ENCODE measurements at places on chromosomes 1 and 21.

DNA sequence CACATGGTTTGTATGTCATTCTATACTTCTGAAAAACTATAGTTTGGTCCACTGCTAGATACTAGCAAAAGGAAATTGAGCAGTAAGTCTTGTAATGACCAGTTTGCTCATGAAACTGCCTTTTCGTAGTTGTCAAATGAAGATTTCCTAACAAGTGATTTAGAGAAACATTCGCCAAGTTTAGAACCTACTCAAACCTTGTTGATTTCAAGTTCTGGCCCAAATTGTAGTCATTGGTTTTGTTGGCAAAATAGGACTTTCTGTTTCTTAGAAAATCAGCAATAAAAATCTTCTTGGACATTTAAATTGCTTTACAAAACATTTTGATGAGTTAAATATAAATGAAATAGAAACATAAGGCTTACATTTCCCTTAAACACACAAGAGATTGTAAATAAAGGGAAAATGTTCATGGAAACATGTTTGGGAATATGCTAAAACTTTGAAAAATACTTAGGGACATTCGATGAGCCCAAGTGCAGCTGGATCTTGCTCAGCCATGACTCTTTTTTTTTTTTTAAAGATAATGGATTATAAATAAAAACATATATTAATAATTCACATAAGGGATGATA is 178.5 kb upstream of the LYPLAL1 start:
- no peak for DNase-seq

DNA sequence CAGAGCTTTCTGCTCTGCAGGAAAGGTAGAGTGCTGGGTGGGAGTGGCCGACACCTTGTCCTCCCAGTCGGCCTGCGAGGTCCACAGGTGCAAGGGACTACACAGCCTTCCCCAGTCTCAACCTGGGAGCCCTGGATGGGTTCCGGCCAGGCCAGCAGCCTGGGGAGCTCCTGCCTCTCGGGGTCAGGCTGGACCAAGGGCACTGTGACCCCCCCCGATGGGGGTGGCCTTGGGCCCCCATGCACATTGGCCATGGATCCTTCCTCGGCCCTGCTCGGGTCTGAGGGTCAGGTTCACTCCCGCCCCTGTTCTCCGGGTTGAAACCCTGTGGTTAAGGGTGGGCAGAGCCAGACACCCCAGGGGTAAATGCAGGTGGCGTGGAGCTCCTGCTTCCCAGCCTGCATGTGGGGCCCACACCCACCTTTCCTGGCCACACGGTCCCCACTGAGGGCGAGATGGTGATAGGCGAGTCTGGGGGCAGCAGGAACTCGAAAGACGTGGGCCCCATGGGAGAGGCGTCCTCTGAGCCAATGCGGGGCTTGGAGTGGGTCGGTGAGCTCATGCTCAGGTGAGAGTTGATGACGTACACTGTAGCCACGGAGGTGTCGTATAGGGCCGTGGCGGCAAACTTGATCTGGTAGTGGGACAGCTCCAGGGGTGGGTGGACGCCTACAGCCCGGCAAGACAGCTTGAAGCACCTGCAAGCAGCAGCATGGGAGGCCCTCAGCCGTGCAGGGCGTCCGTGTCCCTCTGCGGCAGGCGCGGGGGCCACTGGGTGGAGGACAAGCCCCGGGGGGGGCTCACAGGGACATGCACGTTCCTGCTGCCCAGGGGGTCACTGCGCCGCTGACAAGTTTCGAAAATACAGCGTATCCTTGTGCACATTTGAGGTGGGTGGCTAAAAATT is 10.8 kb upstream of the TMEM52 start:
- no peak for DNase-seq

DNA sequence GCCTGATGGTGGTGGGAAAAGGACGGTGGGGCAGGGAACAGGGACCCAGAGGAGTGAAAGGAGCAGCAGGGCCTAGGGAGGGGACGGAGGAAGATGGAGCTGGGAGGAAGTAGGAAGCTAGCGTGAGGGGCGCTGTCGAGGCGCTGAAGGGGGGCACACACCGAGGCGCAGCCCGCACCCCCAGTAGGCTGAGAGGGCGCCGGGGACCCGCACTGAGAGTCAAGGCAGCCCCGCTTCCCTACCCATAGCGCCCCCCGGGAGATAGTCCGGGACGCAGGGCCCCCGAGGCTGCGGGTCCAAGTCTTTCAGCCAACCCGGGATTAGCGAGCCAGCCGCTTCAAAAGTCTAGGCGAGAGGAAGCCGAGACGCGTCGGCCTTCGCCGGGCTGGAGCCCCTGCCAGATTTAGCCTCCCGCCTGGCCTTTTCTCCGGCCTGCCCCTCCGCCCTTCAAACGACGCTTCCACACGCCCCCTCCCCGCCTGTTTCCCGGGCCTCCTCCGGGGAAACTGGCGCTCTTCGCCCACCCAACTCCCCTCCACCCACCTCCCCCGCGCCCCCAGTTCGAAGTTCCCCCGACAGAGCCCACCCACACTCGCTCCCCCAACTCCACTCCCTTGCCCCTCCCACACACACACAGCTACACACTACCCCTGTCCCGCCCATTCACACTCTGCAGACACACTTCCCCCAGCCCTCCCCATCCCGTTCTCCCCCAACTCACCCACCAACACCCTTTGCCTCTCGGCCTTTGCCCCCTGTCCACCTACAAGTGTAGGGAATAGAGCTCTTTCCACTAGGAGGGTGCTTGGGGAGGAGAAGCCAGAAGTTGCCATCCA is 7.8 kb upstream of the PROX1 start:
- DNase-seq: no peak

- DNase-seq: no peak
Measured at GRCh38 chr1:1132042-1132950, 16.4 kb upstream of the C1orf159 start.

DNA sequence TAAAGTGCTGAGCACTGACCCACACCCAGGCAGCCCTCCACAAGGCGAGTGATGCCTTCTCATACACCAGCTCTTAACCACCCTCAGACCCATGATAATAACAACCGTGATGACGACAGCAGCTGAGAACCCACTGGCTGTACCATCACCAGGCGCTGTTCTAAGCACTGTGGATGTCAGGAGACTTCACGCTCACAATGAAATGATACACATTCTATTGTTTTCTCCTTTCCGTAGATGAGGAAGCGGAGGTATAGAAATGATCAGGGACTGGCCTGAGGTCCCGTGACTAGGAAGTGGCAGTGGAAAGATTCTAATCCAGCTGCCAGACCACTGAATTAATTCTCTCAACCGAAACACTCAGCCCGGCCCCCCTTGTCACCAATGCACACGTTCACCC is 32.6 kb downstream of the SDC3 start:
- DNase-seq: no peak

GRCh38 chr1:24596401-24596880 is 40.6 kb downstream of the NCMAP start:
- no peak for DNase-seq

DNA sequence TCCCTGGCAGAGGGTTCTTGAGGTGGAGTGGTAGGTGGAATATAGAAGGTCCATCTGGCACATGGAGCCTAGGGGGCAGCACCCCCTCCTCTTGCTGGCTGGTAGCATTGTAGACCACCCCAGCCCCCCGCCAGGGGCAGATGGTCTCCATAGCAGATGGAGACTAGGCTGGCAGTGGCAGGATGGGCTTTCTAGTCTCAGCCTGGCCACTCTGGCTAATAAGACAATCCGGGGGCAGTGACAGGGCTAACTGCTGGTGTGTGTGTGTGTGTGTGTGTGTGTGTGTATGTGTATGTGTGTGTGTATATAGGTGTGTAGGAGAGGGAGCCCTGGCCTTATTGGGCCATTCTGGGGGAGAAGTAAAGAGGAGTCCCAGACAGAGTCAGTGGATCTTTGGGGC is 16.1 kb downstream of the UTP11 start:
- DNase-seq: no peak
